Endothelial cell of umbilical vein (primary cell): ENCODE measurements at places on chromosomes 12 and 14. TPM values are rescaled to one million over a fixed set of nuclear protein-coding genes. Genes with fewer than 3 reads are reported as not detected.

The RD3L gene
- not detected in 2 replicates for total RNA-seq

DNA sequence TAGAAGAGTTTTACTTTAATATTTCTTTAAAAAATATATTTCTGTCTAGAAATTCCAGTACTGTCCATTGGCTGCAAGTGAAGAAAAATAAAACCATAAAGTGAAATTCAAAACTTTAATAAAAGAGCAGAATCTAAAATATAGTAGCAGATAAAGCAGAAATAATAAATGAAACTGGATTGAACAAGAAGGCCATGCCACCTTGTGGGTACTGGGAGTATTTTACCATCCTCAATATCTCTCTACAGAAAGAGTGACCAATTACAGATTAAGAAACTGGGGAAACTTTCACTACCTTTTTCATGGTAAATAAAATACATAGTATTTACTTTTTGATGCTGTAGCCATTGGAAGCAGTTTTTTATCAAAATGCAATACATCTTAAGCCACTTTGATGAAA lies 220.5 kb downstream of the BCAT1 start:
- DNase-seq, result peak; percentile 31
- H3K4me1 ChIP-seq, result no peaks in the 10 kb centered on the region
- peaks cover 3% of the 10 kb centered on the region for H3K27me3 ChIP-seq

- no peaks in the 10 kb centered on the region for H3K4me1 ChIP-seq
- H3K4me3 ChIP-seq, result no peak overlapping the region
- no peaks in the 10 kb centered on the region for H3K36me3 ChIP-seq
- no peak for DNase-seq
- peaks cover 4% of the 10 kb centered on the region for H3K27me3 ChIP-seq
Measured at GRCh38 chr12:51306507-51306906, 17.5 kb downstream of the BIN2 start.

DNA sequence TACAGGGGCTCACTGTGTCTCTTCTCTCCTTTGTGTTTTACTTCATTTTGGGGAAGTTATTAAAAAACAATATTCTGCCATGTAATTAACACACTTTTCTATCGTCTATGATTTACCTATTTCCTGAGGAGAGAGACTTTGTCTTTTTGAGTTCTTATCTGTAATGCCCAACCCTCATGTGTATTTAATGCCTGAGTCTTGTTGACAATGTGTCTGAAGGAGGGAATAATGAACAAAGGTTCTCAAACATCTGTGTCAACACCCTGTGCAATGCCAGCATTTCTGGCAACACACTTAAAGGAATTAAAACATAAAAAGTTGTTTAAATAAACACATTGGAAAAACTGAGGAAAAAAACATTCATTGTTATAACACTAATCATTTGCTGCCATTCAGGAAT lies 147.1 kb downstream of the SLC15A5 start:
- H3K27me3 ChIP-seq, result no peaks in the 10 kb centered on the region
- H3K27ac ChIP-seq, result no peak overlapping the region
- H3K4me3 ChIP-seq, result no peak overlapping the region
- no peaks in the 10 kb centered on the region for H3K4me1 ChIP-seq
- no peak for DNase-seq

DNA sequence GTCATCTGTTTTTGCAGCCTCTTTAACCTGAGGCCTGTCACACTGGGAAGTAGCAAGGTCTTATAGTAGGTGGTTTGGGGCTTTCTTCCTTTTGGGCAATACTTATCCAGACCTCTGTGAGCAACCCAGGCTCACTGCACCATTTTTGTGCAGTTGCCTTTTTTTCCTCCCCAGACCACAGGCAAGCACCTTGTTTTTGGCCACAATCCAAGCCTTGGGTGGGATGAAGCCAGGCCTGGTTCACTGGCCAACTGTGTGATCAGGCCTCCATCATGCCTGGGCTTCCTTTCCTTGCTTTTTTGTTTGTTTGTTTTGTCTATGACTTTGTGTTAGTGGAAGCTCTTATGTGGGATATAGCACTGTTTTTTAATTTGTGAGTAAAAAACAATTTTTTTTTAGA lies 71.7 kb downstream of the DNAH10 start:
- DNase-seq, result no peak
- no peak overlapping the region for H3K27ac ChIP-seq
- no peaks in the 10 kb centered on the region for H3K36me3 ChIP-seq
- H3K4me3 ChIP-seq, result no peak overlapping the region

- H3K4me1 ChIP-seq, result peaks cover 16% of the 10 kb centered on the region
- H3K27ac ChIP-seq, result no peak overlapping the region
- peaks cover 6% of the 10 kb centered on the region for H3K36me3 ChIP-seq
- no peak for DNase-seq
Measured at GRCh38 chr12:46214668-46215436, 54.0 kb downstream of the SLC38A1 start.

DNA sequence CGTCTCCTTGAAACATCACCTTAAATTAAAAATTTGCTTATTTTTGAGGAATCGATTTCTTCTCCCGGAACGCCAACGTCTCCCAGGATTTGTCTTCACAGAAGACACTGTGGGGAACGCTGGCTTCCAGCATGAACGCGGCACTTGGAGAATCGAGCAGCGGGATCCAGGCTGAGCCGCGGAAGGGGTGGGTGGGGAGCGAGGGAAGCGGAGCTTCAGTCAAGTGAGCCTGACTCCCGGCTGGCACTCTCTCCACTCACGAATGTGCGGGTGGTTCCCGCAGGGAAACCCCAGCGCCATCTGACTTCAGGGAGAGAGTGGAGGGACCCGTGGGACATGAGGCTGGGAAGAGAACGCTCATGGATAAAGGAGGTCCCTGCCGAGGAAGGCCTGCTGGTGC lies 506.0 kb upstream of the TMEM132C start:
- H3K36me3 ChIP-seq, result no peaks in the 10 kb centered on the region
- H3K4me3 ChIP-seq, result no peak overlapping the region
- H3K4me1 ChIP-seq, result no peaks in the 10 kb centered on the region
- H3K27ac ChIP-seq, result no peak overlapping the region
- DNase-seq, result no peak

The SCN8A gene
- total RNA-seq, result 20.2 and 20.4 TPM in 2 replicates

The SMOC1 gene
- total RNA-seq, result 0.78 and 0.97 TPM in 2 replicates

GRCh38 chr14:51844081-51844881 lies 16.1 kb upstream of the GNG2 start:
- no peak overlapping the region for H3K27ac ChIP-seq
- peaks cover 13% of the 10 kb centered on the region for H3K4me1 ChIP-seq
- H3K4me3 ChIP-seq, result no peak overlapping the region

GRCh38 chr12:130214686-130215395 lies 52.6 kb downstream of the FZD10 start:
- no peaks in the 10 kb centered on the region for H3K27me3 ChIP-seq
- H3K36me3 ChIP-seq, result no peaks in the 10 kb centered on the region
- H3K4me3 ChIP-seq, result no peak overlapping the region
- DNase-seq, result no peak
- no peak overlapping the region for H3K27ac ChIP-seq

- no peak for DNase-seq
- H3K4me3 ChIP-seq, result no peak overlapping the region
- no peaks in the 10 kb centered on the region for H3K4me1 ChIP-seq
- no peak overlapping the region for H3K27ac ChIP-seq
Measured at GRCh38 chr14:87542288-87542687, 450.7 kb downstream of the GALC start.

GRCh38 chr14:32397861-32398640 lies 69.0 kb downstream of the AKAP6 start:
- no peaks in the 10 kb centered on the region for H3K27me3 ChIP-seq
- H3K4me3 ChIP-seq, result no peak overlapping the region
- no peaks in the 10 kb centered on the region for H3K4me1 ChIP-seq
- no peaks in the 10 kb centered on the region for H3K36me3 ChIP-seq
- DNase-seq, result peak; percentile 57

- DNase-seq, result no peak
- peaks cover 10% of the 10 kb centered on the region for H3K4me1 ChIP-seq
- no peak overlapping the region for H3K4me3 ChIP-seq
- H3K27me3 ChIP-seq, result no peaks in the 10 kb centered on the region
Measured at GRCh38 chr12:122226366-122227125, 694 bp upstream of the DIABLO start.

DNA sequence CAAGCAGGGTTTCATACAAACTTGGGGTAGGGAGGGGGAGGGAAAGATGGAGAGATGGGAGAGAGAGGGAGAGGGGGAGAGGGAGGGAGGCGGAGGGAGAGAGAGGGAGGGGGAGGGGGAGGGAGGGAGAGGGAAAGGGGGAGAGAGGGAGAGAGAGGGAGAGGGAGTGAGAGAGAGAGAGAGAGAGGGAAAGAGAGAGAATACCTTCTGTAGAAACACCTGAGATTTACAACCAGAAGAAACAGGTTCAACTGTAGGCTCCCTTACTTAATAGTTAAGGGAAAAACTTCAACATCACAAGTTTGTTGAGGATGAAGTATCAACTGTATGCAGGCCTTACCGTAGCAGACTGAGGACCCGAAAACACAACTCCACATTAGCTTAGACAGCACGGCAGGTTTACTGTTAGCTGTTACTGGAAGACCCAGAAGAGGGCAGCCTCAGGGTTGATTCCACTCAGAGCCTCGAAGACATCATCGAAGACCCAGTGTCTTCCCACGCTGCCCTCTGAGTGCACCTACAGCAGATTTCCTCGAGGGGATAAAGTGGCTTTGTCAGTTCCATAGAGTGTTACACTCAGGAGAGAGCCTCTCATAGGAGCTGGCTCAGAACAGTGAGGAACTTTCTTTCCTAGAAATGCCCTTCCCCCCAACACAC lies 72.4 kb downstream of the NT5DC3 start:
- H3K4me3 ChIP-seq, result no peak overlapping the region
- H3K36me3 ChIP-seq, result no peaks in the 10 kb centered on the region
- no peak overlapping the region for H3K27ac ChIP-seq

The TECPR2 gene
- 21.5 TPM in 2 replicates for total RNA-seq

The PRICKLE1 gene
- 69.0 and 86.0 TPM in 2 replicates for total RNA-seq

GRCh38 chr12:68043435-68043834 lies 54.2 kb downstream of the IFNG-AS1 start:
- DNase-seq, result no peak
- no peaks in the 10 kb centered on the region for H3K4me1 ChIP-seq
- H3K27ac ChIP-seq, result no peak overlapping the region
- H3K27me3 ChIP-seq, result no peaks in the 10 kb centered on the region
- H3K4me3 ChIP-seq, result no peak overlapping the region

The FAM222A gene
- 0.69 and 1.7 TPM in 2 replicates for total RNA-seq

The PRKD1 gene
- 10.3 and 10.9 TPM in 2 replicates for total RNA-seq

The GLS2 gene
- total RNA-seq, result 0.33 TPM in 1 of 2 replicates, not detected in the other

GRCh38 chr14:91254461-91254860 lies 10.0 kb upstream of the GPR68 start:
- H3K4me3 ChIP-seq, result no peak overlapping the region
- no peaks in the 10 kb centered on the region for H3K36me3 ChIP-seq
- H3K4me1 ChIP-seq, result peaks cover 7% of the 10 kb centered on the region
- H3K27me3 ChIP-seq, result no peaks in the 10 kb centered on the region
- DNase-seq, result no peak

The EMC9 gene
- 19.0 and 21.8 TPM in 2 replicates for total RNA-seq

GRCh38 chr14:71597287-71597920 lies 334.8 kb upstream of the RGS6 start:
- DNase-seq, result no peak
- no peaks in the 10 kb centered on the region for H3K27me3 ChIP-seq
- no peaks in the 10 kb centered on the region for H3K36me3 ChIP-seq
- no peak overlapping the region for H3K4me3 ChIP-seq
- H3K27ac ChIP-seq, result no peak overlapping the region
- H3K4me1 ChIP-seq, result no peaks in the 10 kb centered on the region

GRCh38 chr12:123388951-123389559 lies 5.1 kb downstream of the KMT5A start:
- H3K4me1 ChIP-seq, result peaks cover 36% of the 10 kb centered on the region
- no peaks in the 10 kb centered on the region for H3K27me3 ChIP-seq
- peaks cover 8% of the 10 kb centered on the region for H3K36me3 ChIP-seq
- no peak for DNase-seq

GRCh38 chr12:9134981-9135628 lies 19.4 kb upstream of the A2M start:
- no peaks in the 10 kb centered on the region for H3K36me3 ChIP-seq
- H3K4me1 ChIP-seq, result no peaks in the 10 kb centered on the region
- H3K27ac ChIP-seq, result no peak overlapping the region

The COPS7A gene
- total RNA-seq, result 36.5 and 41.1 TPM in 2 replicates

DNA sequence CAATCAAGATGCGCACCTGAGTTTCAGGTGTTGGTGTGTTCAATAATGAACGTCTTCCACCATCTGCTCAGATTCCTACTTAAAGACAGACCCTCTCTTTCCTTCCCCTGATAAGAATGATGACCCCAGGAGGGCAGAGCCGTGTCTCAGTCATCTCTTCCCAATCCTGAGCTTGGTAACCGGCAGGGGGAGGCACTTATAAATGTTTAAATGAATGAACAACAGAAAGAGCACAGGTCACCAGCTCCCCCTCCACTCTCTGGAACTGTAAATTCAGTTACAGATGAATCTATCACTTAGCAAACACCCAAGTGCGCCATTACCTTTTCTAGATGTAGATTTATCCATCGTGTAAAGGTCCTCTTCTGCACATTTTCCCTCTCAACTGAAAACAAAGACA lies 72.4 kb upstream of the DICER1 start:
- no peak for DNase-seq
- H3K4me1 ChIP-seq, result peaks cover 8% of the 10 kb centered on the region
- H3K27ac ChIP-seq, result no peak overlapping the region

The FAR2 gene
- 61.7 and 66.3 TPM in 2 replicates for total RNA-seq

DNA sequence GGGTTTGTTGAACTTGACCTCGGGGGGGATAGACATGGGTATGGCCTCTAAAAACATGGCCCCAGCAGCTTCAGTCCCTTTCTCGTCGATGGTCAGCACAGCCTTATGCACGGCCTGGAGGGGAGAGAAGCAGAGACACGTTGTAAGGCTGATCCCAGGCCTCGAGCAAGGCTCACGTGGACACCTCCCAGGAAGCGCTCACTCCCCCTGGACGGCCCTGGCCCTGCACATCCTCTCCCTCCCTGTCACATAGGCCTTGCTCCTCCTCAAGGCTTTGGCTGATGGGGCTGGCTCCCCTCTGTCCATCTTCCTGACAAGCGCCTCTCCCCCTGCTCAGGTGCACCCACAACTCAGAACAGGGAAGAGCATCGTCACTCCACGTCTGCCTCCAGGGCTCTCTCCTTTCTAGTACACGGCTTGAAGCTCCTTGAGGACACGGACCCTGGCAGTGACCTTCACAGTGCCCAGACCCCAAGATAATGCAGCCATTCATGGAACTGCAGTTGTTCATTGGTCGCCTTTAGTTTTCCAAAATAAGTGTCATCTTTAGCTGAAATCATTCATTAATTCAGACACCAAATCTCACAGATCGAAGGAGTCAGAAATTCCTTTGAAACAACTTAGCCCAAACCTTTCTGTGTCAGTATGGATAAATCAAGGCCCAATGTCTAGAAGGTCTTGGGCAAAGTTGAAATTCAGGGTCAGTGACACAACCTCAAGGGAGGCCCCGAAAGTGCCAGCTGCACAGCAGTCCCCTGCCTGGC lies 9.7 kb downstream of the SERPINA1 start:
- DNase-seq, result no peak
- H3K4me1 ChIP-seq, result no peaks in the 10 kb centered on the region
- no peaks in the 10 kb centered on the region for H3K27me3 ChIP-seq
